ENCODE measurements at places on chromosomes 13 and 19. TPM values are rescaled to one million over a fixed set of nuclear protein-coding genes. Genes with fewer than 3 reads are reported as not detected.

OR7A10 gene
- not detected for total RNA-seq

TPTE2 gene
- total RNA-seq, result not detected

ZNF549 gene
- total RNA-seq, result 8.6 TPM

ZNF765 gene
- 18.1 TPM for total RNA-seq

PRR19 gene
- total RNA-seq, result 0.36 TPM

NXNL1 gene
- total RNA-seq, result not detected

IGFL3 gene
- total RNA-seq, result not detected

SDHAF1 gene
- total RNA-seq, result 5.0 TPM

CLEC17A gene
- total RNA-seq, result not detected

CFAP97D2 gene
- not detected for total RNA-seq

NLRP12 gene
- total RNA-seq, result not detected

LGALS14 gene
- not detected for total RNA-seq

All from IMR-90 (cell line).